ENCODE measurements at places on chromosomes 12 and 14.

DNA sequence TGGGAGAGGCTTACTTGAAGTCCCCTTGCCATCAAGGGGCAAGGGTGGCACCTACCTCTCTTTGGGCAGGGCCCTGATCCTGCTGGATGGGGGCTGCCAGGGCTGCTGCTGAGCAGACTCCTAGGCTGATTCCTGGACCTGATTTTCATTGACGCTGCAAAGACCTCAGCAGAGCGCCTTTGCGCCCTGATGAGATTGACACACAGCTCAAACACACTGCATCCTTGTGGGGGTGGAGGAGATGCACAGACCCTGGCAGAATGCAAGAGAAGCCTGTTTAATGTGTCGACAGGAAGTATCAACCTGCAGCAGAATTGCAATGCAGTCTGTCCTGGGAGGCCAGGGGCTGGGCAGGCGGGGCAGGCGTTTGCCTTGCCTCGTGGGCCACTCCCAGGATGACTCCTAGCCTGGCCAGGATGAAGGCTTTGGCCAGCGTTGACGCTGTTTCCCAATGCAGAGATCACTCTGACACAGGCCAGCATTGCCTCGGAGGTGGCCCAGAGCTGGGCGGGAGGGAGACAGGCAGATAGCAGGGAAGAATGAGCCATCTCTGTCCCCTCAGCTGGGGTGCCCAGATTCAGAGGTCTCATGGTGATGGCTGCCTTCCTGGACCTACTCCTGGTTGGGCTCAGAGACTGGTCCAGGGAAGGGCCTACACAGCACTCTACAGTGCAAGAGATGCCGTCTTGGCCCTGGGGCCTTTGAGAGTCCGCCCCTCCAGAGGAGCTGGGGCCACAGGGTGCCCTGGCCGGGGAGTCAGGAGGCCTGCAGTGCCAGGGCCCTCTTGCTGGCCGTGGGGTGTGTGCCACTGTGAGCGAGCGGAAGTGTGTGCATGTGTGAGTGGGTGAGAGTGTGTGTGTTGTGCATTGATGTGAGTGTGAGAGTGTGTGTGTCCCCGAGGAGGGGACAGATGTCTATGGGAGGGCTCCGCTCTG, 108.3 kb downstream of the KIF26A start:
- no peak for DNase-seq

DNA sequence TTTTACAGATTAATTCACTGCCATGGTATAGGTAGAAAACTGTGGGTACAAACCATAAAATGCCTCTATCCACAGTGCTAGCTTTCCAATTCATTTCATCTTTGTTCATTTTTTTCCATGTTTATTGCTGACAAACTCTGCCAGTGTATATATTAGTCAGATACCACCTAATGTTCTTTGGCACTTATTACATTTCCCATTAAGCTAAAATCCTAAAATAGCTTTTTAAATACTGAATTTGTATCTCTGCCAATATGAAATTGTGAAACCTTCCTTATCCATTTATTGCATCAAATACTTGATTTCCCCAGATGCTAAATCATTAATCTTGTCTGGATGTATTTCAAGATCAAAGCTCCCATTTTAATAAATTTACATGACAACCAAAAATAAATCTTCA, 150.1 kb upstream of the FSCB start:
- DNase-seq: no peak

GRCh38 chr12:106541201-106541600, 41.6 kb upstream of the RFX4 start:
- no peak for DNase-seq

- no peak for DNase-seq
These were observed 126.0 kb upstream of the ATP2B1 start for GRCh38 chr12:89834676-89835075.

DNA sequence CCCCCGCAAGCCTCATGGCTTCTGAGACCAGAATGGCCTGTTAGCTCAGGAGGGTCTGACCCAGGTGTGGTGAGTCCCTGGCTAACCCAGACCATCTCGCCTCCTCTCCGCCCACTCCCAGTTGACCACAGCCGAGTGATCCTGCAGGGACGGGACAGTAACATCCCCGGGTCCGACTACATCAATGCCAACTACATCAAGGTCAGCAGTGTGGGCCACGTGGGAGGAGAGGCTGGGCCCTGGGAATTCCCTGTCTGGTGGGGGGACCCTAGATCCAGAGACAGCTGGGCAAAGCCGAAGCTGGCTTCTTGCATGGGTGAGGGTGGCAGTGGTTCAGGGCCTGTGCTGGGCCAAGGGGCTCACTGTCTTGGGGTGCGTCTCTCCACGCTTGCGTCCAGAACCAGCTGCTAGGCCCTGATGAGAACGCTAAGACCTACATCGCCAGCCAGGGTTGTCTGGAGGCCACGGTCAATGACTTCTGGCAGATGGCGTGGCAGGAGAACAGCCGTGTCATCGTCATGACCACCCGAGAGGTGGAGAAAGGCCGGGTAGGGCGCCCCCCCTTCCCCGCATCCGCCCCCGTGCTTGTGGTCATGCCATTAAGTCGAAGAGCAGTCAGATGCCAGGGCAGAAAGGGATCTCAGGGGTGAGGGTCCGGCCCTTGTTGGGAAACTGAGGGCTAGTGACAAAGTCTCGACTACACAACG, 5.0 kb downstream of the PTPN6 start:
- no peak for DNase-seq

GRCh38 chr14:77324816-77325745, 4.2 kb downstream of the GSTZ1 start:
- DNase-seq: peak; percentile 72

DNA sequence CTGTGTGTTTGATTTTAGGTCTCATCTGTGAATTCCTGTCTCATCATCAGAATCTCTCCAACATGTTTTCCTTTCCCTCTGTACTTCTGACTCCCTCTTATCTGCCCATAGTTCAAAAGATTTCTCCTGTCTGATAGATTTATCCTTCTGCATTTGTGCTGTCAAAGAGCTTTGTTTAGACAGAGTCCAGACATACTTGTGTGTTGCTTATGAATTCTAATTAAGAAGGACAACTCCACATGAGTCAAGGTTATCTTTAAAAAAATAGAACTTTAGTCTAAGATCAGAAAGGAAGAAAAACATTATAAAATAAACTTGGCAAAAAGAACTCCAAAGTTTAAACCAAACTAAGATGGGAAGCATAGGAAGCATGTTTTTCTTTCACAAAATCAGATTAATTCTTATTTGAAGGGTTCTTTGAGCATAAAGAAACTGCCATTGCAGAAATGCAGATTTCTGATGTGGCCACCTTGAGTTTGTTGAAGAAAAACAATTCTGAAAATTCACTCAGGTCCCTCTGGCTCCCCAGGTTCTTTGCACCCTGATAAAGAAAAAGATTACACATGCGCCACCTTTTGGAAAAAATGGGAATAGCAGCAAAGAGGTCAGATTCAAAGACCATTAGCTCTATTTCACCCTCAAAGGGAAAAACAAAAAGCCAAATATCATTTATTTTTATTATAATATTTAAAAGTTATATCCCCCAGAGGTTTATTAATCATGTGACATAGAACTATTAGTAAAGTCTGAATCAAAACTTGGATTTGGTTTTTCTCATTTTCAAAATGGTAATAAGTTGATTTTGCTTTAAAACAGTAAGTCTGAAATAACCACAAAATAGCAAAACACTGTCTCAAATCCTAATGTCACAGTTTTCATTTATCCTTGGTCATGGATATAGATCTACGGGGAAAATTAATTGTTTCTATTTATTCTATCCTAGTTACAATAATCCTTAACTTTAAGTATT, 143.7 kb upstream of the DCN start:
- DNase-seq: no peak

DNA sequence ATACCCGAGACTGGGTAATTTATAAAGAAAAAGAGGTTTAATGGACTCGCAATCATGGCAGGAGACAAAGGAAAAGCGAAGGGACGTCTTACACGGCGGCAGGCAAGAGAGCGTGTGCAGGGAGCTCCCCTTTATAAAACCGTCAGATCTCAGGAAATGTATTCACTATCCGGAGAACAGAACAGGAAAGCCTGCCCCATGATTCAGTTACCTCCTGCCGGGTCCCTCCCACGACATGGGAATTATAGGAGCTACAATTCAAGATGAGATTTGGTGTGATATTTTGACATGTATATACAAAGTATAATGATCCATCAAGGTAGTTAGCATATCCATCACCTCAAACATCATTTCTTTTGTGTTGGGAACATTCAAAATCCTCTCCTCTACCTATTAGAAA, 2.3 kb upstream of the CDCA4 start:
- DNase-seq: no peak

GRCh38 chr12:47234576-47235141, 154.9 kb upstream of the AMIGO2 start:
- DNase-seq: no peak

GRCh38 chr12:77685112-77685511, 145.6 kb upstream of the NAV3 start:
- DNase-seq: peak; percentile 58

All from right lobe of liver (tissue), 6 donors.